CD4-positive, CD25-positive, alpha-beta regulatory T cell (primary cell): ENCODE measurements at places on chromosomes 3 and 15.

DNA sequence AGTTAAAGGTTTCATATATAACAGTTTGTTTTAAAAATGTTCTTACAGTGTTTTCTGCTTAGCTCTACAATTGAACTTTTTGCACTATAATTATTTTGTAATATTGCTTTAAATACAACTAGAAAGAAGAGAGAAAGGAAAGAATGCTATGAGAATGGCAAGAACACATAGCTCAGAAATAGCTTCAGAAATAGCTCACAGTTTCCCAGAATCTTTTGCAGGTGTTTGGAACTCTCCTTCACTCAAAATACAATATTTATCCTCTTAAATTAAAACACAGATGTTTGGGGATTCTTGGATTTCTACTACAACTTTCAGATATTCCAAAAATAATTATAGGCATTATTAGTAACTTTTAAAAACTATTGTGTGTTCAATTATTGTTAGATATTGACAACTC is 658.0 kb upstream of the DPPA4 start:
- DNase-seq = no peak

DNA sequence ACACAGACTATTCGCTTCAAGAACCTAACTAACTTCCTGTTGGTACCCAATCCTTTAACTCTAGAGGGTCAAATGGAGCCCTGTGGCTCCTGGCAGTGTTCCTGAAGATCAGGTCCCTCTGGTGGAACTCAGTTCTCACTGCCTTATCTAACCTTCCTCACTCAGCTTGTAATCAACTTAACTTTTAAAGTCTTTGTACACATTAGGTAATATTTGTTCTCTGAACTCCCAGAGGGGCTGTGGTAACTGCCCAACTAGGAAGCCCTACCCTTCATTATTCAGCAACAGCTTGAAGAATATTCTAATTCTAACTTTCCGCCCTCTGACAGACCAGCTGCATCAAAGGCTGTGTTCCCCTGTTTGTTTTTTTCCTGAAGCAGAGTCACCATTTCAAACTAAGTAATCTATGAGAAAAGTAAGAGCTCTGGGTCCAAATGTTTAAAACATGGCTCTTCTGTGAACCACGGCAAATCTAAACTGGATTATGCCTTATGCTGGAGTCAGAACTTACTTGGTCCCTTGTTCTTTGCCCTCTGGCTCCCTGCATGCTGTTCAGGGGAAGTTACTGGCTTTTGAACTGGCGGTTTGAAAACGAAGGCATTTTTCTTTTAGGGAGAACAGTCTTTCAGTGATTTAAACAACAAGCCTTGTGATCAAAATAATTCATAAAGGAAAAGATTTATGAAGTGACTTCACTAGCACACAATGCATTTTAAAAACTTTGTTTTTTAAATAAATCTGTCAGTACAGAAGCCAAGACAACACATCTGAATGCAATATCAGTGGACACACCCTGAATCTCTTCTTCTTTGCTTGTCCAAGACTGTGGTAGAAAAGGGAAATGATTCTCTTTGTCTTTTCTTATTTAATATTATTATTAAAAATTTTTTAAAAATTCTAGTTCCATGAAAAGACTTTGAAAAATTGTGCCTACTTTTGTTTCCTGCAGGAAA is 365.6 kb downstream of the TIGIT start:
- no peak for DNase-seq

GRCh38 chr3:139948467-139948866 is 13.5 kb downstream of the CLSTN2 start:
- no peak for DNase-seq

DNA sequence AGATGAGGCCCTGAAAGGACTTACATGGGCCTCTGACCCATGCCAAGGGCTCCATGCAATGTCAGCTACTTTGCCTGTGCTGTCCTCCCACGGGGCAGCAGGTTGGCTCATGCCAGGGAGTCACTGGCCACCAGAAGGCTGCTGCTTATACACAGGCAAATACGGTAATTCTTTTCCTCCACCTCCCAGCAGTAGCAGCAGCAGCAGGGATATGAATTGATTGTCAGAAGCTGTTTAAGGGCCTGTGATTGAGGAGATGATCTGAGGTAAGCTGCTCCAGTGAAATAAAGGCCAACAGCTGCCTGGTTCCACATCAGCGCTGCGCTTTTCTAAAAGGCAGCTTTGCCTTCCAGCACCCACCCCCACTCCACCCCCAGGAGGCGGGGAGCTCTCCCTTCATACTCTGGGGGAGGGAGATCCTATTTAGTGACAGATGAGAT is 250.5 kb downstream of the SHQ1 start:
- no peak for DNase-seq

DNA sequence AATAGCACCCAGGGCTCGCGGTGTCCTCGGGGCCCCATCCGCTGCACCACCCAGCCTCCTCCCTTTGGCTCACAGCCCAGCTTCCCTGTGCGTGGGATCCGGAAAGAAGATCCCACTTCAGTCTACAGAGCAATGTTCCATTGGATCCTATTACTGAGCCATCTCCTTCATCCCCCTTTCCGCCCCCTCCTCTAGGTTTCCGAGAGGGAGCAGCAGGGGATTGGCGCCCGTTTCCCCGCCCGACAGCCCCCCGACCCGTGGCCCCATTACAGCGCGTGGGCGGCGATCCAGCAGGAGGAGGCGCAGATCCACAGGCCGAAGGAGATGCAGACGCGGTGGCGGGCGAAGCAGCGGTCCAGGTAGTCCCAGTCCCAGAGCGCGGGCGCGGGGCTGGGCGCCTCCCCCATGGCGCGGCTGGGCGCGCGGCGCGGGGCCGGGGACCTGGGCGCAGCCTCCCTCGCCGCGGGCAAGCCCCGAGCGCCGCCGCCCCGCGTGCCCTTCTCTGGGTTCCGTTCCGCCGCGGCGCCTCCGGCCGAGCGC is 340 bp downstream of the TMEM44 start:
- no peak for DNase-seq

DNA sequence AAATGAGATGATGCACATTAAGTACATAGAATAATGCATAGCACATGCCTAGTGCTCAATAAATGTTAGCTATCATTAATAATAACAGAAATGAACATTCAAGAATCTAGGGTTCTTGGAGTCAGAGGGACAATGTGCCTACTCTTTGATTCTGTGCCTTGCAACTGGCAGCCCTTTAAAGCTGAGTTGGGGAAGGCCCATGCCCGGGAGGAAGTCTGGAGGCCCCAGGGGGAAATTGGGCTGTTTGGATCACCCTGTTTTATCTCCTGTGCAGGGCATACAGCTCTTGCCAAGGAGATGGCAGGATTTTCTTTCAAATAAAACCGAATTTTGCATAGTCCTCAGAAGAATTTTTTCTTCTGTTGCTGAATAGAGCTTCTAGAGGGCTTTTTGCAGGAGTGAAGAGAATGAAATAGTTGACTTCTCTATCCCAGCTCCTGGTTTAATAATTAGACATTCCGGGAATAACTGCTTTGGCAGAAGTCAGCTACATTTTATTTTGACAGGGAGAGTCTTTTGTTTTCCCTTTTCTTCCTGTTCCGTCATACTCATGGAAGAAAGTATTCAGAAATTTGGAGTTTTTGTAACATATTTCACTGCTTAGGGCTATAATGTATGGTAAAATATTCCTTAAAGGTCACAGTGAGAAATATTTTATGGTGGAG is 18.0 kb upstream of the KCNAB1 start:
- no peak for DNase-seq

DNA sequence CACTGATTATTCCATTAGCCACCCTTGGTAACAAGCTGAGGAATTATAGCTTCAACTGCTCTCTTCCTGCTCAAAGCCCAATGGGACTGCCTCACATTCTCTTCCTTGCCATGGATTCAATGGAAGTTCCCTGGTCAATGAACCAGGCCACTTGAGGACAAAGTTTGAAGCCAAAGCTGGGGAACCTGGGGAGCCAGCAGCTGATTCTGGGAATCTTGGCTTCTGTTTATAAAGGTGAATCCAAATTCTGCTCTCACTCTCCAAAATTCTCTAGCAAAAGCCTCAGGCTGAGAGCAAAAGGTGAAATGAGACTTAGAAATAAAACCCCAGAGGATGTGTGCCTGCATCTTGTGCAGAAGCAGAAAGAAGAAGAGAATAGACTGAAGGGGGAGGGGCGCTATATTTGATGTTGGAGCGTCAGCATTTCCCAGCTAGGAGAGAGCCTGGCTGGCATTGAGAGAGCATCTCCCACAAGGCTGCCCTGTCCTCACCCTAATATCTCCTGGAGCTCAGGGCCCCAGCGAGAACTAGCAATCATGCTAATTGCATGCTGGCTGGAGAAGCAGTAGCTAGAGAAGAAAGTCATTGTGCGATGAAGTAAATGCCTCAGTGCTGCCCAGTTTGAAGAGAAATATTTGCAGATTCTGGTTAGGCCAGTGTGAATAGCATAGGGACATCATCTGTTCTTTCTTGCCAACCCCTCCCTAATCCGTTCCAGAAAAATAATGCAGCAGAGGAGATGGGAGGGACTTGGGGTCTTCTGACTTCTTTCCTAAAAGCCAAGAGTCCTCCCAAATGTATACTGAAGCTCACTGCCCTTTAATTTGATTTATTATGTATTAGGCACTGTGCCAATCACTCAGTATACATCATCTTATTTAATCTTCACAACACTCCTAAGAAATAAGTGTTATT is 34.9 kb upstream of the GAP43 start:
- DNase-seq = no peak

DNA sequence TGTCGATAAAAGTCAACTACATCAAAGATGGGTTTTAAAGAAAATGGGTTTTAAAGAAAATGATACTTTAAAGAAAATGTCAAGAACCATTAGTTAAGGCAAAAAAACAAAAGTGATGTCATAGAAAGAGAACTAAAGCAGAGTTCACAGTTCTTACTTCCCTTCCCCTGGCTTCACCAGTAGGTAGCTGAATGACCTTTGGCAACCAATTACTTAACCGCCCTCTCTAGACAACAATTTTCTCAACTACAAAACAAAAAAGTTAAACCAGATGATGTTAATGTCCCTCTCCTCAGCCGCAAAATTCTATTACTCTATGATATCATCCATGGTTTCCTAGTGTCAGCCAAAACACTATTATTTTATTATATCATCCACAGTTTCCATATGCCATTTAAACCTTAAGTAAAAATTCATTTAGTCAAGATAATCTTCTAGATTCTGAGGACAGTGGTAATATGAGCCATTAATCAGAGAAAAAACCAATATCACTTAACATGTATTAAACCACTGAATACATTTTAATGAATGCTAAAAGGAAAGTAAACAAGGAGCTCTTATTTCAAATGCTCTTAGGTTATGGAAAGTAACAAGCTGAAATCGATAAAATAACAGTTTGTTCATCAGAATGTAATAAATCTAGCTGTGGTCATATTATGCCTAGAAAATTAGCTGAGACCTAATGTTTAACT is 13.1 kb downstream of the RYK start:
- DNase-seq = no peak

DNA sequence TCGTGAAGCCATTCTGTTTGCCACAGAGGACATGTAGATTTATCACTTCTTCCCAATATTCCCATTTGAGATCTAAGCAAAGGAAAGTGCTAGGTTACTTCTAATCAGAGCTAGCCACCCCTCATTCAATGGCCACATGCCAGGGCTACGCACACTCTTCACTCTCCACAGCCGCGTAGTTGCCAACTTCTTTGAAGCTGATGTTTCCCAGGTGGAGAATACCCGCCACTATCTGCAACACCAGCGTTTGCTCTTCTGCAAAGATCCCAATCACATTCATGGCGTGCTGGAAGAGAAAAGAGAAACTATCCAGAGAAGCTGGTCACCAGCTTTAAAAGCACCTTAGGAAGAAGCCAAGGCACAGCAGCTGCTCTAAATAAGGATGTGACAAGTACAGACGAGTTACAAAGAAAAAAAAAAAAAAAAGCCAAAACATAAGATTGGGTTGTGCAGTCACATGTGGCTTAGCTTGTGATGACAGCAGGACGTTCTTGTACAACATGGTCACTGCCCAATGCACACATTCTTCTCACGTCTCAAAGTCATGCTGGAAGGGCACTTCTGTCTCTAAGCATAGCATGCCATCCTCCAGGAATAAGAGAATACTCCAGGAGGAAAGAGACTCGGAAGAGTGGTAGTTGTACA is 16.4 kb downstream of the LDHAL6B start:
- DNase-seq = no peak

- no peak for DNase-seq
Measured at GRCh38 chr15:42032376-42033213, 11.8 kb upstream of the PLA2G4E start.

GRCh38 chr3:140166861-140167599 is 232.0 kb downstream of the CLSTN2 start:
- DNase-seq = no peak

DNA sequence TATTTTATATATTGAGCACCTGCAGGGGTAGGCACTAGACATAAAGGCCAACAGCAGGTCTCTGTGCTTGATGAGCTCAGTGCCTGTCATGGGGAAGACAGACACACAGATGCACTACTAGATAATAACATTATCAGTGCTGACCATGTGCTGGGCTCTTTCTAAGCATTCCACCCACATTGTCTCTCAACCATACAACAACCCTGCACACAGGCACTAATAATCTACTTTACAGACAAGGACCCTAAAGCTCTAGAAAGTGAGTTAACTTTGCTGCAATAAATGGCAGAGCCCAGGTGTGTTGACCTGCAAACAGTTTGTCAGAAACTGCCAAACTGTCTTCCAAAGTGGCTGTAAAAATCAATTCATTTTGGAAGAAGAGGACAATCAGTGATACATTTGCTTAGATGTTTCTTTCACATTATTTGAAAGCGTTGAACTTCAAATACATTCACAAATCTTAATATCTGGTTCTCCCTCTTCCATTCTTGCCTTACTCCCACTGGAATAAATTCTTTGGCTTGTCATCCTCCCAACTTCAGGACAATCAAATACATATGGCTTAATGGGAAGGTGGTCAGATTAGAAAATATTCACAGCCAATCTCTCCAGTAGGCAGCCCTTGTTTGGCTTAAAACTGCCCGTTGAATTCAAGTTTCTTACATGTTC is 11.0 kb upstream of the PP2D1 start:
- DNase-seq = no peak

DNA sequence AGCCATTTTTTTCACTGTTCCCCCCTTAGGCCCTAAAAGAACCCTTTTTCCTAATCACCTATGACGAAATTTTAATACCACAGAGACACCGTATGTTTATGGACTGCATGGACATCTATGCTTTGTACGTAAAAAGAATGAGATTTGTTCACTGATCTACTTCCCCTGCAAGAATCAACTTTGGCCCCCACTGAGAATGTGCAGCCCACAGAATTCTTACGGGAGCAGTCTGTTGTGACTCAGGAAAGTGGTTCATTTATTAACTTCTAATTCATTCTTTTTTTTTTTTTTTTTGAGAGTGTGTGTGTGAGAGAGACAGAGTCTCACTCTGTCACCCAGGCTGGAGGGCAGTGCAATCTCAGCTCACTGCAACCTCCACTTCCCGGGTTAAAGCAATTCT is 17.6 kb downstream of the EIF4E3 start:
- DNase-seq = no peak
